Right forelimb (tissue), 1 donor: ENCODE measurements at places on chromosomes 11 and 22.

DNA sequence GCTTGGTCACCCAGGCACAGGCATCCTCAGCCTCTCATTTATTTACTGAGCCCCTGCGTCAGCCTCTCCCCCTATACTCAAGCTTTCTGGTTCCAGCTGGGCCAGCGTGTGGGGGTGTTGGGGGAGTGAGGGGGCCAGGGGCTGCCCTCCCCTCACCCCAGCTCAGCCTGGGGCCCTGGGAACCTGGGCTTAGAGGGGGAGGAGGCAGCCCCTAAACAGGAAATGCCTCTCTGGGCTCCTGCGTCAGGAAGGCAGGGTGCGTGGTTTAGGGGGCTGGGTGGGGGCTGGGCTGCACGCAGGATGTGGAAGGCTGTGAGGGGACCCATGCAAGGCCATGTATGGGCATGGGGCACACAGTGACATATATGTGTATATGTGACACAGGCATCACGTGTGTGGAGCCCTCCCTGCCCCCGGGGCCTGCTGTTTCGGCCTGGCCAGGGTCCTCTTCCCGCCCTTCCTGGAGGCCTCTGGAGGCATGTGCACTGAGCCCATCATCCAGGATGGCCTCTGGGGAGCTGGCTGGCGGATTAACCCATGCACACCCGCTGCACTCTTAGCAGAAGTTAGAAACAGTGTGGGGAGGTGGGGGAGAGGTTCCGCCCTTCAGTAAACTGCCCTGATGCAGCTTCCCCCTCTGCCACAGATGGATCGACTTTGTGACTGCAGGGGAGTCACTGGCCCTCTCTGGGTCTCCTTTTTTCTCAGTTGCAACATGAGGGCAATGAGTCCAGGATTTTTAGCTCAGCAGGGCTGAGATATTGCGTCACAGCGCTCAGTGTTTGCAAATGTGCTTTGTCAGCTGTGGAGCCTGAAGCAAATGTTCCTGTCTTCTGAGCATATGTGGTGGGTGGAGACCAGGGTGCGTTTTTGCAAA, 1.1 kb upstream of the CD248 start:
- DNase-seq: peak; percentile 62

DNA sequence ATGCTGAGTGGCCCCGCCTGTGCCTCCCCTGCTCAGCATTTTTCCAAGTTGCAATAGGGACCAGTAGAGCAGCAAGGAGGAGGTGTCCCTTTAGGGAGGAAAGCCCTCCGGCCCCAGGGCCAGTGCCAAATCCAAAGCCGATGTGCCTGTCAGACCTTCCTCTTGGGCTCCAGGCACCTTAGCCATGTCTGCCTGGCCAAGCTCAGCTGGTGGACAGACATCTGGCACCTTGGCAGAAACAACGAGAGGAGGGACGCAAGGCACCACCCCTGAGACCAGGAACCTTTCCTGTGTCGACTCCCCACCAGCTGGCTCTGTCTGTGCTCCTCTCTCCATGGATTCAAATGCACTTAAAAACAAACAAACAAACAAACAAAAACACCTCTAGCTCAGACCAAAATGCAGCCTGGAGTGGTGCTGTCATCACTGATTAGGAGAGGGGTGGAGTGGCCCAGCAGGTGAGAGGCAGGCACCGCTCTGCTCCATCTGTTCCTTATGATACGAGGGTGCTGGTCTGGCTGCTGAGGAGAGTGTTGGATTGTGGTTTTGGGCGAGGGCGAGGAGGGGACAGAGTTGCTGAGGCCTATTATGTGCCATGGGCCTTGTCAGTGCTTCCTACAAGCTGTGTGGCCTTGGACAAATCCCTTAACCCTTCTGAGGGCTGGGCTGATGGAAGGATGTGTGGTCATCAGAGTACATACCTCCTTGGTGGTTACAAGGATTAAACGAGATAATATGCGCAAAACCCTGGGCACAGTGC, 46.2 kb downstream of the TP53I11 start:
- no peak for DNase-seq

DNA sequence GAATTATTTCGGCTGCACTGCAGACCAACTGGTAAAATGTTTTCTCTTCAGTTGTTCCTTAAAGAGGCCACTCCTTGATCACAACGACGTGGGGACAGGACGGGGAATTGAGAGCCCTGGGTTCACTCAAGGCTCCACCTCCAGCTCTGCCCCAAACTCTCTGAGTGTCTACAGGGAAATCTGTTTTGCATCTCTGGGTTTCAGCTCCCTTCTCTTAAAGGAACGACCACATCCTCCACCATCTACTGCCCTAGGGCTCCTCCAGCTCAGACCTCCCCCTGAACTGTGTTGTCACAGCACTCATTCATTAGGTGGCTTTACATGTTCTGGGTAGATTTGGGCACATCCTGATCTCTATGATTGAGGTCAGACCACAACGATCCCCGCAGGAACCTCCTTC, 5.1 kb upstream of the PPFIA1 start:
- no peak for DNase-seq

DNA sequence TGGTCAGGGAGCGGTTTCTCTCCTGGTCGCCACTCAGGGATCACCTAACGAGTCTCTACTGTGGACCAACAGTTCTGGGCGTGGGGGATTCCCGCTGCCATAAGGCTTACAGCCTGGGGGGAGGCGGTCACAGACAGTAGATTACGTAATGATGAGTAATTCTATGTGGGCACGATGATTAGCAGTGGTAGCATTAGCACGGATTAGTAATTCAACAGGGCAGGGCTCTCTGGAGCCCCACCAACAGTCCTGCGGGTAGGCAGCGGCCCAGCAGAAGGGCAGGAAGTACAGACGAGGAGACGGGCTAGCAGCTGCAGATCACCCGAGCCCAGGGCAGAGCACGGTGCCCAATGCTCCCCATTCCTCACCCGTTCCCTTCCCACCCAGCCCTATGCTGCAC, 3.6 kb downstream of the SHISAL1 start:
- no peak for DNase-seq

- no peak for DNase-seq
These were observed 2.5 kb upstream of the EED start for GRCh38 chr11:86241956-86242535.

DNA sequence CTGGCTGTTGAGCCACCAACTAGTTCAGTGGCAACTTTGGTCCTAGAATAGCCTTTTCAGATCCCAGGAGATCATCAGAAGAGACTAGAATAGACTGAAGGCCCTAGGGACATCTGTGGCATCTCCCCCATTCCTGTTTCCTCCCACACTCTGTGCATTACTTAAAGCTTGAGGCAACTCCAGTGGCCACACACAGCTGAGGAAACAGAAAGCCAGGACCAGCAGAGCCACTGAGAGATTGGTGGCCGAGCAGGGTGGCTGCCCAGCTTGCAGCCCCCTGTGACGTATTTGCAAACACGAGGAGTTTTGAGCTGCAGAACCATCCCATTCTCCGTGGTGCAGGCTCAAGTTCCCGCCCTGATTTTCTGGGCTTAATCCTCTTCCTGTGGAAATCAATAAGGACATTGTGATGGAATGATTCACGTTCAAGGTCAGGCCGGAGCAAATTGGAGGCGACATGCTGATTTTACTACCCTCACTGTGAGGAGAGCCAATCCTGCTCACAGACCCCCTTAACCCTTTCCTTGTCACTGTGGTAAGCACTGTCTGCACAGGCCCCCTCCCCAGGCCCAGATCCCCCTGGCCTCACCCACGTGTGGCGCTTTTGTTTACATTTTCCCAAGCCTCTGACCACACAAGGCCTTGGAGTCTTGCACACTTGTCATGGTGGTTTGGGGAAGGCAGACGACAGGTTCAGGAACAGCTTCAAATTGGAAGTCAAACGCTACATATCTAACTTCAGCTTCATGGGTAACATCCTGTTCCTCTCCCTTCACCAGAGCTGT, 69.1 kb upstream of the MYOD1 start:
- no peak for DNase-seq

DNA sequence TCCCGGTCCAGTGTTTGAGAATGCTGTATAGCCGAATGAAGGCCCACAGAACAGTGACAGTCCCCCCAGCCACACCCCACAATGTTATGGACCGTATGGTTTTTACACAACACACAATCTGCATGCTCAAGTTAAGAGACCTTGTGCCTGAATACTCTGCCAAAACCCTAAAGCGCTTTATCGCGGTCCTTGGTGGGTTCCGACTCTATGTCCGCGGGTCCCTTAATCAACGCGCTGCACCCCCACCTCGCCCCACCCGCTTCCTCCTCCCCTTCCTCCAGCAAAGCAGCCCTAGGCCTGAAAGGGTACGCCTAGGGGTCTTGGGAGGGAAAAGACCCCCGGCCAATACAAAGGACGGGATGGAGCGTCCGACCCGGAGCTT, 442 bp downstream of the COPB1 start:
- no peak for DNase-seq

DNA sequence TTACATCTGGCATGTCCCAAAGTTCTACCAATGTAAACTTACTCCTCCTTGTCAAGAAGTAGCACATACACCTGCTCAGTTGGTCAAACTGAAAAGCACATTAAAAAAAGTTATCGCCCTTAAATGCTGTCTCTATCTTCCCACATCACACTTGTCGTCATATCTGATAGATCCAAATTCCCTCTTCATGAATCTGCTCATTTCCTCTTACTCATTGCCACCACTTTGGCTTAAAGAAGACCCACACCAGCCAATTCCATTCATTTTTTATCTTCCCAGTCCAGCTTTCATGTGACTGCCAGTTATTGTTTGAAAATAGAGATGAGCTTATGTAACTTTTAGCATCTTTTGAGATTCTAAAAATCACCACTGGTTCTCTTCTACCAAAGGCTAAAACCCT, 305.9 kb upstream of the MTNR1B start:
- no peak for DNase-seq

- DNase-seq: no peak
These were observed 541.9 kb downstream of the TBC1D22A start for GRCh38 chr22:47304191-47304831.
